ENCODE measurements at places on chromosomes 7 and 10. TPM values are rescaled to one million over a fixed set of nuclear protein-coding genes. Genes with fewer than 3 reads are reported as not detected.
A peak's percentile ranks its signal among the peaks of the same experiment; 100 is the strongest.

- DNase-seq = no peak
These were observed 1.9 kb downstream of the KCTD7 start for GRCh38 chr7:66630531-66630930.

DNA sequence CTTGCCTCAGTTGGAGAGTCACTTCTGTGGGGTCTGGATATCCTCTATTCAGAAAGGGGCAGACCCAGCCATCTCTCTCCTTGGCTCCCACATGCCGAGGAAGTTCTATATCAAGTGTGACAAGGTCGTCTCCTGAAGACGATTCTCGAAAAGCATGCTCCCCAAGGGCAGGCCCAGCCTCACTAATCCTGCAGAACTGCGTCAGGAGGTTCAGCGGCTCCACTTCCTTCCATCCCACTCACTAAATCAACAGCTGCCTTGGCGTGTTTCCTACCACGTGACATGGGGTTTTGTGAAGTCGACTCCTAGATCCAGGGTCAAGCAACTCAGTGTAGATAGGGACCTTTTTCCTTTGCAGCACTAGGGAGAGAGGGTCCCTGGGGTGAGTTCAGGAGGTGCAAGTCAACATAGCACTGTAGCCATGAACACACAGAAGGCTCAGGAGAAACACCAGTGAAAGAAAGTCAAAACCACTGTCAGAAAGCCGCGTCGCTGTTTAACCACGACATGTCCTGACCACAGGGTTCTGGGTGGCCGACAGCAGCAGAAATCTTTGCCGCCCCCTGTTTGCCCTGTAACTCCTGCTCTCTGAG, 156.4 kb downstream of the PRPF18 start:
- no peak for DNase-seq

- DNase-seq = no peak
These were observed 100.5 kb downstream of the CYP26A1 start for GRCh38 chr10:93173967-93174845.

GRCh38 chr10:16030562-16030961, 170.3 kb upstream of the MINDY3 start:
- DNase-seq = no peak

- DNase-seq = peak; percentile 77
These were observed 356.9 kb downstream of the DNAJB6 start for GRCh38 chr7:157693521-157694375.

- DNase-seq = no peak
These were observed 68.6 kb upstream of the SYPL1 start for GRCh38 chr7:106180721-106181120.

The KIF11 gene
- 0.29 TPM for total RNA-seq

The TRAPPC14 gene
- total RNA-seq = 22.5 TPM

The PDZD7 gene
- total RNA-seq = 0.55 TPM

Data from mesenteric fat pad (tissue), 1 donor.